A172 (cell line): ENCODE measurements at places on chromosomes 2 and 18. TPM values are rescaled to one million over a fixed set of nuclear protein-coding genes. Genes with fewer than 3 reads are reported as not detected.

Gene RUFY4
- total RNA-seq = not detected in 2 replicates

Gene SCTR
- not detected in 2 replicates for total RNA-seq

Gene PTCD3
- total RNA-seq = 121 and 151 TPM in 2 replicates

Gene SNORC
- 0.17 and 0.86 TPM in 2 replicates for total RNA-seq

GRCh38 chr18:8858888-8859511, 153.6 kb downstream of the MTCL1 start:
- peak; percentile 90 for DNase-seq

- DNase-seq = no peak
These were observed 12.6 kb upstream of the SLC9A4 start for GRCh38 chr2:102460467-102460866.

GRCh38 chr2:203870941-203871340, 3.4 kb downstream of the CTLA4 start:
- DNase-seq = no peak
